ENCODE measurements at places on chromosomes 5 and 9. TPM values are rescaled to one million over a fixed set of nuclear protein-coding genes. Genes with fewer than 3 reads are reported as not detected.

PCDHGC3 gene
- total RNA-seq: not detected

LRRC26 gene
- total RNA-seq: not detected

GABRA6 gene
- total RNA-seq: not detected

DNA sequence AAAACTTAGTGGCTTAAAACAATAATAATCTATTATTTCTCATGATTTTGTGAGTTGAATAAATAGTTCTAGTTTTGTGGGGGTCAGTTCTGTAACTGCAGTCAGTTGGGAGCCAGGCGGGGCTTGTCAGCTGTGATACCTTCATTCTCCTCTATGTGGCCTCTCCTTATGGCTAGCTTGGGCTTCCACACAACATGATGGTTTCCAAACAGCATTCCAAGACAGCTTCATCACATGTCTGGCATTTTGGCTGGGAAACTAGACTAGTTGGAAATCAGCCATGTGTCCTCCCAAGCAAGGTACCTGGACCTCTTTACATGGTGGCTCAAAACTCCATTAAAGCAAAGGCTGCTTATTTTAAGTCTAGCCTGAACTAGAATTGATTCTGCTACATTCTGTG, 61.4 kb upstream of the RANBP3L start:
- no peak overlapping the region for H3K27ac ChIP-seq
- H3K27me3 ChIP-seq: no peaks in the 10 kb centered on the region
- DNase-seq: no peak
- no peaks in the 10 kb centered on the region for H3K4me1 ChIP-seq
- H3K36me3 ChIP-seq: no peaks in the 10 kb centered on the region

DNA sequence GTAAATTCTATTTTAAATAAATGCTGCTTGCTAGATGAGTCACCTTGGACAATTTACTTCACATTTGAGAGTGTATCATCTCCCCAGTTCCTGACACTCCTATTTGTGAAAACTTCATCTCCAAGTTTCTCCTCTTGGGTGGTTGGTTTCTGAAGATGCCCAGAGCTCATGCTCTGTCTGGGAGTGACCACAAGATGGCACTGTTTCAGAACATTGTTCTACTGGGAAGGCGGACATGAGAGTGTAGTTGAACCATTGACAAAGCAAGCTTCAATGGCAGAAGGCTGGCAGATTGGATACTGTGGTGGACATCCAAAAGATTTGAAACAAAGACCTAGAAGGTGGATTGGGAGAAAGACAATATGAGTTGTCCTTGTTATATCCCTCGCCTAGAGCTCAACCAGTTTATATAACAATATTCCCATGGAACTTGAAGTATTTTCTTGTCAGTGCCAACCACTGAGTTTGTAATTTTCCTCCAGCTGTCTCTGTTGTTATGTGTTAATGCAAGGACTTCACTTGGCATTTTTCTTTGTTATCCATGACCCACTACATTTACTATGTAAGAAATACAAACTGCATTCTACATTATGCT, 234.3 kb upstream of the ANKH start:
- no peaks in the 10 kb centered on the region for H3K36me3 ChIP-seq
- no peak for DNase-seq
- H3K27me3 ChIP-seq: no peaks in the 10 kb centered on the region
- H3K4me1 ChIP-seq: peaks cover 3% of the 10 kb centered on the region

Data from activated naive CD8-positive, alpha-beta T cell treated with anti-CD3 and anti-CD28 coated beads, Interleukin-2, amount 10 ng/mL, durations not matched to agents 7 days and 5 days (primary cell).